Activated T-helper 1 cell treated with anti-CD3 and anti-CD28 coated beads, Interleukin-12 subunit alpha, Interleukin-12 subunit beta, Interleukin-2, Interleukin-4 antibody, amounts not matched to agents 30 ng/mL and 10 ng/mL and 1 ng/mL, durations not matched to agents 14 hours and 24 hours and 36 hours (primary cell): ENCODE measurements at places on chromosomes 6 and 20. TPM values are rescaled to one million over a fixed set of nuclear protein-coding genes. Genes with fewer than 3 reads are reported as not detected.

GRCh38 chr6:142285235-142286087 lies 16.3 kb upstream of the ADGRG6 start:
- H3K4me1 ChIP-seq = no peaks in the 10 kb centered on the region
- peaks cover 3% of the 10 kb centered on the region for H3K27me3 ChIP-seq
- no peak overlapping the region for H3K27ac ChIP-seq
- no peak for DNase-seq
- H3K36me3 ChIP-seq = no peaks in the 10 kb centered on the region

DNA sequence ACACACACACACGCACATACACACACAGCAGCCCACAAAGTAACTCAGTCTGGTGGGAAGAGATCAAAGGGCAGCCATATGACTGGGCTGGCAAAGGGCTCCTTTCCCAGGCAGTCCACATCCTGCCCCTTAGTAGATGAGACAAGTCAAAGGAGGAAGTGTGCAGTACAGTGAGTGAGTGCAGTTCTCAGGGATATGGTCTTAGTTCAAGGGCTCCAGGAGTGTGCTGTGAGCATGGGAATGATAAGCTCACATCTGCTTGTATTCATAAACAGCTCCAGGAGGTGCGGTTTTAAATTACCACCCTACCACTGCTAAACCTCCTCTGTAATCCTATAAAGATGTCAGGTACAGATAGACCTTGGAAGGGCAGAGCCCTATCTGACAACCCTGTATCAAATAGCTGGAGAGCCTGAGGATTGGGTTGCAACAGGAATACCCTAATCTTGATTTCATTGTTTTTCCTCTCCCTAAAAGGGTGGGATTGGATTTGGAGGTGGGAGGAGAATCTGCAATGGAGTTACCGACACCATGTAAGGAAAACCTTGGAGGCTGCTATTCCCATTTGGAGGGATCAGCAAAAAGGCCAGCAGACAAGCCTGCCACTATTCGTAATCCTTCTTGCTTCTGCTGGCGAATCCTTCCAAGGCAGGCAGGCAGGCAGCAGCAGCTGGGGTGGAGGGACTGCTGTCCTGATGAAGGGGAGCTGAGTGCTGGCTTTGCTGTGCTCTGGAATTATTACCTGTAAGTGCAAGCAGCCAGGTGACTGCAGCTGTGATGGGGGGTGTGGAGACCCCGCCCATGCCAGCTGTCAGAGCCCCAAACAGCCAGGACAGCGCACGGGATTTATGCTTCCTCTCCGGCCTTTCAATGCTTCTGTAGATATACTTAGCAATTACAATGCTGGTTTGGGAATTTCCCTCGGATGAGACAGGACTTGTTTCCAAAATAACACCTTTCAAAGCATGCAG lies 342.7 kb downstream of the PRL start:
- H3K27me3 ChIP-seq = peaks cover 1% of the 10 kb centered on the region
- H3K27ac ChIP-seq = no peak overlapping the region
- peaks cover 7% of the 10 kb centered on the region for H3K4me1 ChIP-seq

- peaks cover 20% of the 10 kb centered on the region for H3K4me1 ChIP-seq
- no peak overlapping the region for H3K27ac ChIP-seq
- no peak overlapping the region for H3K4me3 ChIP-seq
- H3K27me3 ChIP-seq = peaks cover 3% of the 10 kb centered on the region
- no peak for DNase-seq
These were observed 5.5 kb downstream of the C6orf141 start for GRCh38 chr6:49555951-49556350.

DNA sequence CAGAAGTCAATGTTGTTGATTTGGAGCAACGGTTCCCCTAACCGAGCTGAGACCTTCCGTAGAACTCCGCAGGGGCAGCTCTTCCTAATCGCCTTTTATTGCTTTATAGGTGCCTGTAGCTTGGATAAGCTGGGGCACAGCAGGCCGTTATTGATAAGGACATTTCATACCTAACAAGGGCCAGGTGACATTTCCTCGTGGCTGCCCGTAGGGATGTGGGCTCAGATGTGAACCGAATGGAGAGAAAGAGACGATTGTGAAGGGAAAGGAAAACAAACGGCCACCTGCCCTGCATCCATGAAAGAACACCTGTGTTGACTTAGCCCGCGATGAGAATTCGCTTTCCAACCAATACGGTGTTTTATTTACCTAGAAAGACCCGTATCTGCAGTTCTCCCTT lies 53.3 kb upstream of the DACT2 start:
- H3K27ac ChIP-seq = no peak overlapping the region
- H3K4me3 ChIP-seq = no peak overlapping the region
- no peaks in the 10 kb centered on the region for H3K4me1 ChIP-seq
- DNase-seq = no peak

DNA sequence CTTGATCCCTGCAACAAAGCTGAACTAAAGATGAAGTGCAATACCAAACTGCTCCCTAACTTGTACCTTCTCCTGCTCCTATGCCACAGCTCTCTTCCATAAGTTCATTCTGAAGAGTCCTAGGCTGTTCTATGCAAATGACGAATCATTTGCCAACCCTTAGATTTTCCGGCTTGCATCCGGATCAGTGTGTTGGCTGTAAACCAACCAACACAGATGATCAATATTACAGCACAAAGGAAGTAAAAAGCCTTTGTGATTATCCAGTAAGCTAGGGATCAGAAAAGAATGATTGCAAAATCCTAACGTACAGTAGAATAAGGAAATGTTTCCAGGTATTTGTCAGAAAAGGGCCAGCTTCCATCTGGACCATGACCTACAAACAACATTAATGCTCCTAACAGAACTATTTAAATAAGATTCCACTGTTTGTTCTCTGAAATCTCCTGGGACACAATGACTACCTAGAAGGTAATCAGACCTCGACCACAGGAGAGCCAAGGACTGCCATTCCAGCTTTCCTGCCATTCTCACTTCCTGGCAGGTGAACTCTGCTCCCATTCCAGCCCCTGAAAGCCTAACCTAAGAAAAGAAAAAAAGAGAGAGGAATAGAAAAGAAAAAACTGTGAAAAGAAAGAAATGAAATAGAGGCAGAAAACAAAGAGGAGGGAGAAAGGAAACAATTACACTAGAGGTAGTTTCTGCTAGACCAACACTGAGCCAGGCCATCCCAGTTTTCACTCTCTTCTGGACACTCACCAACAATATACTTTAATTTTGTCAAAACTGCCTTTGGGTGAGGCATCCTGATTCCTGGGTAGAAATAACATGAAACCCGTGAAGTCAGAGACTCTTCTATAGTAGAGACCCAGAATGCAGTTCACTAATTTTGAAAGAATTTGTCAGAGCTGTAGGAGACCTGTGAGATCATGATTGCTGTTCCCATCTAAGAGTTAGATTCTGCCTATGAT lies 19.7 kb downstream of the GMDS start:
- H3K27ac ChIP-seq = no peak overlapping the region
- H3K4me1 ChIP-seq = peaks cover 36% of the 10 kb centered on the region
- no peak for DNase-seq
- H3K36me3 ChIP-seq = peaks cover 8% of the 10 kb centered on the region
- H3K4me3 ChIP-seq = no peak overlapping the region

DNA sequence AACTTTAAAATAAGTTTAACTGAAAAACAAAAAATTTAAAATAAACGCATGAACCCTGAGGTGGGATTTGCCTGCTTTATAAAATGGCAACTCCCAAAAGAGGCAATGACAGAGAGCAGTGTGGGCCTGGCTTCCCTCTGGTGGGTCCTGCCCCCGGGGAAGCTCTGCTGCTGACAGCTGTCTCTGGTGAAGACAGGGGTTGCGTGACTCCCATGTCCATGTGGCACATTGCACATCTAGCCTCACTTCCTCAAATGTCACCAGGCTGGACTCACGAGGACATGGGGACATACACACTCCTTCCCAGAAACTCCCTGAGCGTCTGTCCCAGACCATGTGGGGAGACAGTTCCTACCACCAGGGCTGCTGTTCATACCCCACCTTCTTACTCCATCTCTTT lies 66.2 kb downstream of the ABHD12 start:
- DNase-seq = no peak
- no peak overlapping the region for H3K27ac ChIP-seq
- H3K4me1 ChIP-seq = peaks cover 16% of the 10 kb centered on the region
- H3K27me3 ChIP-seq = no peaks in the 10 kb centered on the region

DNA sequence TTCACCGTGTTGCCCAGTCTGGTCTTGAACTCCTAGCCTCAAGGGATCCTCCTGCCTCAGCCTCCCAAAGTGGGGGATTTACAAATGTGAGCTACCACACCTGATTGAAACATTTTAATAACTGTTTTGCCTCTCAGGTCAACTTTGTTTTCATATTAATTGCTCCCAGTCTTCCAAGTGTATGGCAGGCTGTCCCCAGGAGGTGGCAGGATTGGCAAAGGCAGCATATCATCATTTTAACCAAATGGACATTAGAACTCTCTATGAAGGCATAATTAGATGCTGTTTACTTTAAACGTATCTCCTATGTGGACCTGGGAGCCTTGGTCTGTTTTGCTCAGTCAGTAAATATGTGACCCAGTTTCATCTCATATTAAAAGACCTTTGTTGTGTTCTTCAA lies 59.2 kb upstream of the CSE1L start:
- no peaks in the 10 kb centered on the region for H3K4me1 ChIP-seq
- H3K27me3 ChIP-seq = no peaks in the 10 kb centered on the region
- no peak overlapping the region for H3K27ac ChIP-seq
- no peak for DNase-seq
- H3K36me3 ChIP-seq = peaks cover 47% of the 10 kb centered on the region

GRCh38 chr6:64085126-64085525 lies 449.5 kb downstream of the PHF3 start:
- DNase-seq = no peak
- H3K27me3 ChIP-seq = no peaks in the 10 kb centered on the region
- no peaks in the 10 kb centered on the region for H3K36me3 ChIP-seq
- H3K4me1 ChIP-seq = no peaks in the 10 kb centered on the region
- H3K4me3 ChIP-seq = no peak overlapping the region

GRCh38 chr6:163671355-163671754 lies 256.8 kb downstream of the QKI start:
- H3K36me3 ChIP-seq = no peaks in the 10 kb centered on the region
- H3K27me3 ChIP-seq = peaks cover 3% of the 10 kb centered on the region
- peaks cover 7% of the 10 kb centered on the region for H3K4me1 ChIP-seq
- no peak overlapping the region for H3K4me3 ChIP-seq

GRCh38 chr6:10520468-10520867 lies 683 bp upstream of the GCNT2 start:
- peaks cover 3% of the 10 kb centered on the region for H3K27me3 ChIP-seq
- no peak for DNase-seq
- no peaks in the 10 kb centered on the region for H3K4me1 ChIP-seq

- no peaks in the 10 kb centered on the region for H3K27me3 ChIP-seq
- no peaks in the 10 kb centered on the region for H3K4me1 ChIP-seq
- no peak overlapping the region for H3K27ac ChIP-seq
- no peak for DNase-seq
These were observed 242.1 kb downstream of the GJA1 start for GRCh38 chr6:121677571-121677970.

- peaks cover 3% of the 10 kb centered on the region for H3K27me3 ChIP-seq
- no peaks in the 10 kb centered on the region for H3K4me1 ChIP-seq
- H3K27ac ChIP-seq = no peak overlapping the region
- no peak overlapping the region for H3K4me3 ChIP-seq
These were observed 13.4 kb upstream of the MAPRE1 start for GRCh38 chr20:32806356-32806755.

Gene SEL1L2
- not detected in 2 replicates for total RNA-seq

Gene KCNB1
- total RNA-seq = 0.08 and 0.20 TPM in 2 replicates

Gene USP49
- total RNA-seq = 4.8 and 5.3 TPM in 2 replicates

Gene GCM1
- total RNA-seq = 0.15 TPM in 1 of 2 replicates, not detected in the other

Gene OTOR
- not detected in 2 replicates for total RNA-seq
